Retinal pigment epithelial cell (primary cell): ENCODE measurements at places on chromosomes 4 and X.

DNA sequence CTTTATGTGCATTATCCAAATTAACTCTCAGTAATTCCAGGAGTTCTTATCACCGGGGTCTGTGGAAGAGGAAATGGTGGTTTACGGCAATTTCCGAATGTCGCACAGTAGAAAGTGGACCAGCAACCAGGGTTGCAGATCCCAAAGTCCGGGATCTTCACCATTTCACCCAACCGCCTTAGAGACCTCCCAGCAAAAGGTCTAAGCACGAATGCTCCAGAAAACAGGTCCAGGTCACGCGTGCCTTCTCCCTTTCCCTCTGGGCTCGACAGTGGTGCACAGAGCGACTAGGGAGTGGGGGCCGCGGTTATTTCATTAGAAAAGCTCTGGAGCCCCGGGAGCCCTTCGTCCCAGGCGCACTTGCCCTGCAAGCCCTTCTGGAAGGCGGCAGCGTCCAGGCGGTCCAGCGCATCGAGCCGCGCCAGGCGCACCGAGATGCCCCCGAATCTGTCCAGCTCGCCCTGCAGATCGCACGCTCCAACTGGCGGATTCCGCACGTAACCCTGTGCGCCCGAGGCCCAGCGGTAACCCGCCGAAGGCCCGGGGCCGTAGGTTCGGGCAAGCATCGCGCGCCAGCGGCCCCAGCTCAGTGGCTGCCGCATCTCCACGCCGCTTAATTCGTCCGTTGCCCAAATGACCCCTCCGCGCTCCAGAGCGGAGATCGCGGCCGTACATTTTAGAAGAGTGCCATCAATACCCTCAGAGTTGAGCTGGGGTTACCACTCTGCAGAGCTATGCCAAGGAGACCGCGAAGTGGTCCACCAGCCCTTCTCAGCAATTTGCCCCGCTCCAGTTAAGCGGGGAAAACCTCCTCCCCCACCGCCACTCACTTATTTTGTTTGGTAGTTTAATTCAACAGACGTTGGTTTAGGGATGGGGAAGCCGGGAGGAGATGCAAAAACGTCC is at the start of gene NUDT6:
Gene NUDT6, minus strand, starts transcription at position 627 of the 906 bp plus-strand sequence. Its CDS starts 25 bp downstream, at position 602.
- DNase-seq: no peak

DNA sequence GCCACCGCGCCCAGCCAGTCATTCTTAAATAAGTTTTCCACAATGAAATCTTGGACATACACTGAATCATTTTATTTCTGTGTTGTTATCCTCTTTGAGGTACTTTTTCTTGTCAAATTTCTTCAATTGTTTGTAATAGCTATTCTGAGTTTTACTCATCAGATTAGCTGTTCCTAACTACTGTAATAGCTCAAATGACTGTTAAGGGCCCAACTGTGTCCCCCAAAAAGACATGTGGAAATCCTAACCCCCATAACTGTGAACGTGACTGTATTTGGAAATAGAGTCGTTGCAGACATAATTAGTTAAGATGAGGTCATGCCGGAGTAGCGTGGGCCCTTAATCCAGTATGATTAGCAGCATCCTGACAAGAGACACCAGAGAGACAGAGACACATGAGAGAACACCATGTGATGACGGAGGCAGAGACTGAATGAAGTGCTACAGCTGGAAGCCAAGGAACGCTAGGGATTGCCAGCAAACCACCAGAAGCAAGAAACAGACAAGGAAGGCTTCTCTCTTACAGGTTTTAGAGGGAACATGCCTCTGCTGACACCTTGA is 22.9 kb downstream of the ACOT9 start:
- DNase-seq: no peak

- DNase-seq: no peak
Observed at GRCh38 chrX:45801554-45801953, 600.9 kb upstream of the DIPK2B start.

- DNase-seq: no peak
Observed at GRCh38 chrX:15350329-15350996, 15.1 kb upstream of the PIGA start.

DNA sequence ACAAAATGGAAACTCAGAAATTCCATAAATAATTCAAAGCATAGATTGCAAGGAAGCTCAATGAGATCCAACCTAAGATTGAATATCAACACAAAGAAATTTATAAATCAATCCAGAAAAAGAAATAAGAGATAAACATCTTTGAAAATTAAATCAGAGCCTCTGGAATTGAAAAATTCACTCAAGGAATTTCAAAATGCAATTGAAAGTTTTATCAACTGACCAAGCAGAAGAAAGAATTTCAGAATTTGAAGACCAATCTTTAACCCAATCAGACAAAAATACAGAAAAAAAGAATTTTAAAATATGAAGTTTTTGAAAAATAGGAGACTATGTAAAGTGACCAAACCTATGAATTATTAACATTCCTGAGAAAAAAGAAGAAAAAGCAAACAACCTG is 134.1 kb downstream of the GASK1B start:
- no peak for DNase-seq

GRCh38 chr4:25861951-25862410 is 807 bp downstream of the SEL1L3 start:
- no peak for DNase-seq

DNA sequence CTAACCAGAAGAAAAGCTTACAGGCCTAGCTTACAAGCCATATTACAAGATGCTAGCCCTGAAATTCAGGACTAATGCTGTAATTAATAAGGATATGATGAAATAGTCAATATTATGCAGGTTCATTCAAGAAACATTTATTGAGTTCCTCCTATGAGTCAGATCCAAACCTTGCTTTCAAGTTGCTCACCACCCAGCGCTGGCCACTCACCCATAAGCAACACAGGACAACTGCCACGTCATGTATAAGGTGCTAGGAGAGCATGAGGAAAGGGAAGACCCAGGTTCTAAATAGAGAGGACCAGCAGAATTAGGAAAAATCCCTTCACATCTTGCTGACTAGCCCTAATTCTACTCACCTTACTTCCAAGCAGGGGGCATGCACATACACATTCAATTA is 23.3 kb downstream of the MAML3 start:
- DNase-seq: no peak

DNA sequence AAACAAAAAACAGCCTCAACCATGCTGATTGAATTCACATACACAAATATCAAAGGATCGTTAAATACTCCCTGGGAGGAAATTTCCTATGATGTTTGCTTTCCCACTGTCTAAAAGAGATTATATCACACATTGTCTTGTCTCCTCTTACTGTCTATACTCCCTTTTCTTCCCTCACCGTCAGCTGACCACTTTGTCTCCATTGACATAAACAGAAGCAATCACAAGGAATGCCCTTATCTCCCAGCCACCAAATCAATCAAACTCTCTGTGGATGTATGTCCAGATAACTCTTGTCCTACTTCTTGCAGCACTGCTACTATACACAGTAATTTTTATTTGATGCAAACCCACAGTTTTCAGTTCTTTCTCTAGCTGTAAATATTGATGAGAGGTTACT is 12.2 kb upstream of the NUDT9 start:
- DNase-seq: no peak

- DNase-seq: no peak
Observed at GRCh38 chrX:72308566-72309296, 3.0 kb upstream of the CITED1 start.

GRCh38 chr4:90234916-90235547 is 107.8 kb downstream of the CCSER1 start:
- no peak for DNase-seq

DNA sequence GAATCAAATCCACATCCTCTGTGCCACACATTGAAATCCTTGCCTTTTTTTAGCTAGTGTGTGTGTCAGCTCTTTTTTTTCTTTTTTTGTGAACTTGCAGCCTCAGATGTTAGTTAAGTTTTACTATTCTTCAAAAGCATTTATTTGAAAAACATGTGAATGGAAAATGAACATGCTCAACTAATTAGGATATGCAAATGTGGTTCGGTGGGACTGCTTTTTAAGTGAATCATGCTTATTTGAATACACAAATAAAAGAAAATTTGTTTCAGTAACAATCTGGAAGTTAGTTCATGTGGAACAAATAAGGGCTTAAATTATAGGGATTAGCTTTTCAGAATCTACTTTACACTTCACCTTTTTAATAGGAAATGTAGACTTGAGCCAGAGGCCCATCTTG is 751.5 kb upstream of the FAM241A start:
- no peak for DNase-seq

DNA sequence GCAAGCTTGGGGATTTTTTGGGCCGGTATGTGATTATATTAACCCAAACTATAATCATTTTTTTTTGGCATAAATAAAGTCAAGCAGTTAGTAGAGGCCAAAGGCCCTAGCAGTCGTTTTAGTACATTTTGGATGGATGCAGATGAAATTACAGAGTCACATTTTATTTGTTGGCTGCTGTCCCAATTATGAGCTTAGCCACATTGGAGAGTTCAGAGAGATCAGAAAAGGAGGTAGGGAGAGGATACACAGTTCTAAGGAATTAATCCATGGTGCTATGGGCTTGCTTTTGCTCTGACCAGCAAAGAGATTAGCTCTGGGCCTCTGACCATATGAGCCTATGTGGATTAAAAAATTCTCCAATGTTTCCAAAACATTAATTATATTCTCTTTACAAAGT is 395.1 kb downstream of the RAPGEF2 start:
- DNase-seq: peak; percentile 81

- no peak for DNase-seq
Observed at GRCh38 chrX:115565888-115566287, 4.9 kb downstream of the PLS3 start.

DNA sequence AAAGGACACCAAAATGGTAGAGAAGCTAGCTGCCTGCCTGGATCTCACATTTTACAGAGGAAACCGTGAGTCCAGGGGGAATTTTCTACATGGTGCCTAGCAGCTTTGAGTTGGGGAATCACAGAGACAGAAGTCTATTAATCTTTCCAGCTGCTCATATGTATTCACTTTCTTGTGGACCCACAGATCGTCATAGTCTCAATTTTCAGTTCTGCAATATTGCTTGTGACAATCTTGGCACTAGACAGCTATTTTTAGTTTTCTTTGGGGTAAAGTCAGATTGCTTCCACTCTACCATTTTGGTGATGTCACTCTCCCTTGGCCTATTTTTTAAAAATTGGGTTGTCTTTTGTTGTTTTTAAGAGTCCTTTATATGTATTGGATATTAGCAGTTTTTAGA is 233.4 kb upstream of the STK26 start:
- DNase-seq: no peak

DNA sequence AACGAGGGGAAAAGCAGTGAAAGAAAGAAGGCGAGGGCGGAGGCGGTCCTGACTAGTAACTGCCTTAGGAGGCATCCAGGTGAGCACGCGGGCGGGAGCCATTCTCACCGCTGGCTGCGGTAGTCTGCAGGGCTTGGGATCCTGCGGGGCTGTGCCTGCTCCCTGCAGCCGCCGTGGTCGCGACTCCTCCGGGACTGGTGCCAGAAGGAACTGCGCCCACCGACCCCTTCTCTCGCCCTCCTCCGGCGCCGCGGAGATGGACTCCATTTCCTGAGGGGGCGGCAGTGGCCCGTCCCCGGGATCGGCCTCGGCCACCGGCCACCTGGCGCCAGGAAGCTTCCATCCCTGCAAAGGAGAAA is 543 bp downstream of the NFXL1 start:
- DNase-seq: no peak

GRCh38 chr4:110492522-110492921 is 16.6 kb downstream of the ENPEP start:
- DNase-seq: no peak

GRCh38 chr4:114921191-114921590 is 192.2 kb downstream of the NDST4 start:
- no peak for DNase-seq

DNA sequence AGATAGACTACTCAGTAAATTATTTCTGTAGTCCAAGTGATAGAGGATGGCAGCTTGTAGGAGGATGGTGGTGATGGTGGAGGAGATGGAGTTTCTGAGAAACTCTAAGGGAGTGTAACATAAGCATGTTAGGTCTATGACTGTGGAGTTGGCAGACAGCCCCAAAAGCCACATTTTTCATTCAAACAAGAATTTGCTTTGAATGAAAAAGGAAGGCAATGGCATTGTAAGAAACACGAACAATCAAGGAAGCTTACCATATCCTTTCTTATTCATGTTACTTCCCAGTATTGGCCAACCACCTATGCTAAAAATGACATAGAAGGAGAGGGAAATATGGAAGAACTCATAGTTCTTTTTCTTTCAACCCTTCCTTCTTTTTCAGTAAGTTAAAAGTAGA is 18.7 kb upstream of the SEC24B start:
- DNase-seq: no peak

DNA sequence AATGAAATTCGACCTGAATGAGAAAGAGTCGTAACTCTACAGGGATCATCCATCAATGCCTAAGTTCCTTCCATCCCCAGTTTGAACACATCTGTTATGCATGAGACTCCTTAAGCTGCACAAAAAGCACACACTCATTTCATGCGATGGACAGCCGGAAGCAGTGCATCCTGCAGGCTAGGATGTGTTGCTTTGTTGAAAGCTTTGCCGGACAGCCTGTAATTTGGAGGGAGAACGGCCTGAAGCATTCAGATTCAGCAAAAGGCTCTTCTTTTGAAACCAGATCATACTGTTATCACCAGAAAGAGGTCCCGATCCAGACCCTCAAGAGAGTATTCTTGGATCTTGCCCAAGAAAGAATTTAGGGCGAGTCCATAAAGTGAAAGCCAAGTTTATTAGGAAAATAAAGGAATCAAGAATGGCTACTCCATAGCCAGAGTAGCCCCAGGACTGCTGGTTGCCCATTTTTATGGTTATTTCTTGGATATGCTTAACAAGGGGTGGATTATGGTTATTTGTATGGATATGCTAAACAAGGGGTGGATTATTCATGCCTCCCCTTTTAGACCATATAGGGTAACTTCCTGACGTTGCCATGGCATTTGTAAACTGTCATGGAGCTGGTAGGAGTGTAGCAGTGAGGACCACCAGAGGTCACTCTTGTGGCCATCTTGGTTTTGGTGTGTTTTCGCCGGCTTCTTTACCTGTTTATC is 48.1 kb upstream of the DHRSX start:
- no peak for DNase-seq

- no peak for DNase-seq
Observed at GRCh38 chr4:172169871-172170270, 356.7 kb downstream of the GALNTL6 start.

DNA sequence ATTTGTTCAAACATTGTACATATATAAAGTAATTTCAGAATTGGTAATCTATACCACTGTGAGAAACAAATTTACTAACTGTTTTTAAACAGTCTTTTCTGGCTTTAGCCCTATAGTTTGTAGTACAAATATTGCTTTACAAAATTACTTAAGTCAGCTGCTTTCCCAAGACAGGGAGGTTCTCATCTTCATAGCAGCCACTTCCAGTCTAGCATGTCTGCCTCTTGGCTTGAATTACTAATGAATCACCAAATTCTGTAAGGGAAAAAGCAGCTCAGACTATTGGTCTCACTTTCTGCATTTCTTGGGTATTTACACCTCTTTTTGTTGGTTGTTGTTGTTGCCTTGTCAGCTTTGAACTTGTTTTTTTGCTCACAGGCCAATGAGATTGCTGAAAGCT is 187.2 kb downstream of the NPFFR2 start:
- no peak for DNase-seq

- no peak for DNase-seq
Observed at GRCh38 chrX:12548341-12548740, 242.9 kb upstream of the PRPS2 start.

- no peak for DNase-seq
Observed at GRCh38 chrX:108541286-108541685, 101.6 kb downstream of the COL4A5 start.

GRCh38 chr4:170529748-170530722 is 440.3 kb upstream of the AADAT start:
- no peak for DNase-seq

- DNase-seq: no peak
Observed at GRCh38 chrX:1417921-1418771, 26.2 kb upstream of the SLC25A6 start.

GRCh38 chr4:176277162-176277904 is 8.3 kb upstream of the ASB5 start:
- DNase-seq: no peak
